ENCODE measurements at places on chromosomes 7 and 10.

DNA sequence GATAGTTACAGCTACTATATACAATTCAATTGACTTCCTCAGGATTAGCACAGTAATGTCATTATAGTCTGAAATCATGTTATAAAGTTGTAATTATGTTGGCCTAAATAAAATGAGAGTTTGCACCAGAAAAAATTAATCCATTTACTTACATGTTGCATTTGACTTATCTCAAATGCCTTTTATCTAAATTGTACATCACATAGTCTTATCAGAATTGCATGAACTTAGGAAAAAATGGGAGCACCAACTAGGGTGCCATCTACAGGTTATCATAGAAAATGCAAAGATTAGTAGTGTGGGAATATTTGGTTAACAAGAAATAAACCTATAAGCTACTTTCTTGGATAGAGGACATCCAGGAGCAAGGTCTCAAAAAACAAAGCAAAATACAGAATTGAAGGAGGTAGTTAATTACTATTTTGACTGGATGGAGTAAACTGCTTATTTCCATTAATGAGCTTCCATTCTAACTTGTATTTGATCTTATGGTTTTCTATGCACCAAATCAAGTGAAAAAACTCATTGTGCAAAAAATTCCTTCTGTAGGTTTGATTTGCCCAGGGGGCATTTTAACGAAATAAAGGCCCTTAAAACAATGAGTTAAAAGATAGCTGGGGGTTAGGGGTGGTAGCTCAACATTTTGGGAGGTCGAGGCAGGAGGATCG is 60.0 kb upstream of the ORC5 start:
- no peak for DNase-seq

DNA sequence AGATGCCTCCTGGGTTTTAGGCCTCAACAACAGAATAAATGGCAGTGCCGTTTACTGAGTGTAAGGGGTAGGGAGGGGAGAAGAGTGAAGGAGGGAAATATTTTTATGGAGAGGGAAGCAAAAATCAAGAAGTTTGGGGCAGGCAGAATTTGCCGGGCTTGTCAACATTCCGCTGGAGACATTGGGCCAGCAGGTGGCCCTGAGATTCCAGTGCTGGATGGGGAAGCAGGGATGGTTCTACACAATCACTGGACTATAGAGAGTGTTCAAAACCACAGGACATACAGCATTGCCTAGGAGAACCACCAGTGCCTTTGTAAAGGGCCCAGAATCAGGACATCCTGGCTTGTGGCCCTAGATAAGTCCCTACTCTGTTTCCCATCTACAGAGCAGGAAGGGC is 598.6 kb upstream of the MGMT start:
- no peak for DNase-seq

DNA sequence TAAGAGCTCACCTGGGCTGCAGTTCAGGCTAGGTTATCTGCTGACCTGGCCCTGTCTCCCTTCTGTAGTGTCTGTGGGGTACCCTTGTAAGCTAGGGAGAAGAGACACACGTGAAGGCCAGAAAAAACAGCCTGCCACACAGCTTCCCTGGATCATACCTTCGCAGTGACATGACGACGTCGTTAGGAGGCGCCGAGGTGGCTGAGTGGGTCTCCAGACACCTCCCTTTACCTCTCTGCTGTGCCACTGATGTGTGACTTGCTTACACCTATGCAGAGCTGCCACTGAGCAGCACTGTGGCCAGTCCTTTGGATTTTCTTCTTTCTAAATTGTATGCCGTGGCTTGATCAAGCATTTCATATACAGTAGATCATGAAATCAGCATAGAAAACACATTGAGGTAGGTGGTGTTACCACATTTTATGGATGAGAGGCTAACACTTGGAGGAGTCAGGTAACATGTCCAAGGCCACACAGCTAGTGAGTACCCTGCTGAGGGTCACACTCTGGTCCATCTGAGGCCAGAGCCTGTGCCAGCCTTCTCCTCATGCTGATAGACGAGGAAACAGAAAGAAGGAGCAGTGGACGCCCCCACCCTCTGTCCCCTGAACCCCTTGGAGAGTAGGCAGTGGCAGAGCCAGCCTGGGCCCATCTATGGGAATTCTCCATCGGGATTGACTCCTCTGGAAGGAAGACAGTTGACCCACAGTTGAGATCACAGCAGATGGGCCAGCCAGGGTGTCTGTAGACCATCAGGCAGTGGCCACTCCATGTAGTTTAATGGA is 23.1 kb downstream of the HTRA1 start:
- no peak for DNase-seq

- no peak for DNase-seq
Measured at GRCh38 chr7:149736478-149737360, 36.7 kb downstream of the ZNF467 start.

DNA sequence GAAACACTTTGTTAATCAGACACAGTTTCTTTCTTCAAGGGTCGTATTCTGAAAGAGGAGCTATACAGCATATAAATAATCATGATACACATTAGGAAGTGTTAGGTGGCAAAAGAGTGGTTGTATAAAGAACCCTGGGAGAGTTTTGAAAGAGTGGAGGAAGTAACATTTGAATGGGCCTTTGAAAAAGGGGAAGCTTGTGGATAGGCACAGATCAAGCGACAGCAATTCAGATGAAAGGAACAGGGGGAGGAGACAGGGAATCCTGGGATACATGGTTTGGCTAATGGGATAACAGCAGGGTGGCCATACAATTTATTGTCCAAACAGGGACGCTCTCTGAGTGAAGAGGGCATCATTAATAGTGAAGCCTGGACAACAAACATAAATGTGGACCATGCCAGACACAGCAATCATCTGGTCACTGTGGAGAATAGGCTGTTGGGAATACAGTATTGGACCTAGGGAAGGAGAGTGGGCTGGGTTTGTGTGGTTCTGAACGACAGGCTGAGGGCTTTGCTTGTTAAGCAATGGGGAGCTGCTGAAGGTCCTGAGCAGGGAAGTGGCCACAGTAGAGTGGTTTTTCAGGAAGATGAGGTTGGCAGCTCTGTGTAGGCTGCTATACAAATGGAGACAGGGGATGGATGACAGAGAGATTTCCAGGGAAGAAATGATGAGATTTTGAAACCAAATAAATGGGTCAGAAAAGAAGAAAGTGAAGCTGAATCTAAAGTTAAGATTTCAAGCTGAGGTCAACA is 75.9 kb downstream of the ICA1 start:
- DNase-seq, result no peak

GRCh38 chr10:7872041-7872442 is 53.7 kb downstream of the TAF3 start:
- DNase-seq, result no peak

DNA sequence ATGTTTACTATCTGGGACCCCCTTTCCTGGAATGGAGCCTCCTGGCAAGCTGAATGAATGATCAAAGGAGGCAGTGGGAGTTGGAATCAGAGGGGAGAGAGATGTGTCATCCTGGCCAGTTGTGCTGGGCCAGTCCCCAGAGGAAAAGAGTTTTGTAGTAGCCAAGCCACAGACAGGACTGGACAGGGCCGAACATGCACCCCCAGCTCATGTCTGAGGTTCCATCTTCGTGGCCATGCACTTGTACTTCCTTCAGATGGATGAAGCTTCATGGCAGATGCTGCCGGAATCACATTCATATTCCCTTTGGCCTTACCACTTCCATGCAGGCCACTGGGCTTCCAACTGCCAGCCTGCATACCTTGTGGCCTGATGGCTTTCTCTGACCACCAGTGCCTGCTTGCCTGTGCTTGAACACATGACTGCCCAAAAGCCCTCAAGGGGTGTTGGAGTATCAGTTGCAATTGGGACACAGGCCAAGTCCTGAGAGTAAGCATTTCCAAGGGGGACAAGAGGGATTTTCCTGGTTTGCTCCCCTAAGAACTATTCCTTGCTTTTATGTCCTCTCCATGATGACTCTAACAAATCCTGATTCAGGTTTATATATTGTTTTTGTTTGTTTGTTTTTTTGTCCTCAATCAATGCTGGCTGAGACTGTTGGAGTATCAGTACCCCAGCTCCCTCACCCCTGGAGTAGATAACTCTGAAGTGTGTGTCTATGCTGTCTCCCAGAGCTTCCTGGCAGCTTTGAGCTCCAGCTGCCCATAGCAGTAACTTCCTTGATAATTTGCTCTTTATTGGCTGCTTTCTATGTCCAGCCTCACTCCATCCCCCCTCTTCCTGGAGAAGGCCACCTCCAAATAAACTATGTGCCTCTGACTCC is 63.6 kb downstream of the TMEM130 start:
- DNase-seq, result no peak

DNA sequence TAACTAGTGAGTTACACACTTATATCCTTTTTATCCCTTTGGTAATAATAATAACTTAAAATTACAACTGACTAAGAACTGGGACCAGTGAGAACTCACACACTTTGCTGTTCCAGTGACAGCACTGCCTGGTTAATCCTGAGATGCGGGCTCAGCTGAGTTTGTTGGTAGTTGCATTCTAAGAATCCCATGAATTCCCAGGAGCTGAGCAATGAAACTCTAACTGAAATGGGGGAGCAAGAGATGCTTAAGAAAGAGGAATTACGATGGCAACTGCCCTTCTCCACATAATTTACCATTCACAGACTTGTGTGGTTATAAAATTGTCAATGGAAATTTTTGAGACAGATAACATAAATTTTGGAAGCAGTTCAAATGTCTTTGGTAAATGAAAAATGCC is 659.4 kb downstream of the MAGI2 start:
- no peak for DNase-seq

DNA sequence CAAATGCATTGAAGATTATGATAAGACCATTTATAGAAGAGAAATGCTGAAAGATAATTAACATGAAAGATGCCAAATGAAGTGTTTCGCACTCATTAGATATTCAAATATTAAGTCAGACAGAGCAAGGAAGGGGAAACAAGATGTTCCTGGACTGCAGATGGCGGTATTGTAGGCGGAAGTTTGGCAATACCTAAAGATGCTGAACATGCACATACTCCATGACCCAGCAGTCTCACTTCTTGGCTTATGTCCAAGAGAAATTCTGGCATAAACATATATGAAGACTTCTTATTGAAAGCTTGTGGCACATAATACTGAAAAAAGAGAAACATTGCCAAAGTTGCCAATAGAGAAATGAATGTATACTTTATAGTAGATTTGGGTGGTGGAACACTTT is 325.4 kb upstream of the SEMA3C start:
- DNase-seq, result no peak

GRCh38 chr7:33981226-33981625 is 75.9 kb downstream of the BMPER start:
- no peak for DNase-seq

DNA sequence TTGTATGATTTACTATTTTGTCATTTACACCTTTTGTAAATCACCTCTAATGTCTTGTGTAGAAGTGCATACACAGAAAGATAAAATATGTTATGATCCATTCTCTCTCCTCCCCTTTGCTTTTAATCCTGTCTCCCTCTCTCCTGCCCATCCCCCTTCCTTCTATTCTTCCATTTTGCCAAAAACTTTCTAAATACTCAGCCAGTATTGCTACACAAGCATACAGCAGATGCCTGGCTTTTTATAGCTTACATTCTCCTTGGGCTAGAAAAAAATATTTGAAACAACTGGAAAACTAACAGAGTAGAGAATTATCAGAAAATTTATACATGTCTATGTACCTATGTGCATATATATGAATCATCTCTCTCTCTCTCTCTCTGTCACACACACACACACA is 308.7 kb upstream of the BMPER start:
- no peak for DNase-seq

GRCh38 chr10:63518690-63519288 is 2.4 kb upstream of the REEP3 start:
- DNase-seq, result no peak

DNA sequence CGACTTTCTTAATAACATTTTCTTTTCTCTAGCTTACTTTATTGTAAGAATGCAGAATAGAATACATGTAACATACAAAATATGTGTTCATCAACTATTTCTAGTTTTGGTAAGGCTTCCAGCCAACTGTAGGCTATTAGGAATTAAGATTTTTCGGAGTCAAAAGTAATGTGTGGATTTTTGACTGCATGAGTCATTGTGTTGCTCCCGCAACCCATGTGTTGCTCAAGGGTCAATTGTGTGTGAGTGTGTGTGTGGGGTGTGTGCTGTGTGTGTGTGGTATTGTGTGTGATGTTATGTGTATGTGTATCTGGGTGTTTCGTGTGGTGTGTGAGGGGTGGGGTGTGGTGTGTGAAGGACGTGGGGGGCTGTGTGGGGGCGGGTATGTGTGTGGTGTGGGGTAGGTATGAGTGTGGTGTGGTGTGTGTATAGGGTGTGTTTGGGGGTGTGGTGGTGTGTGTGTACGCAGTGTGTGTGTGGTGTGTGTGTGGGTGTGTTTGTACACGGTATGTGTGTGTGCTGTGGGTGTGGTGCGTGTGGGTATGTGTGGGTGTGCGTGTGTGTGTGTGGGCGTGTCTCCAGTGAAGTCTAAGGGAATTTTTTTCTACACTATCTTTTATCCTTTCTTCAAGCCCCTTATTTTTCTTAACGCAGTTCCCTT is 60.5 kb downstream of the RSU1 start:
- DNase-seq, result no peak

DNA sequence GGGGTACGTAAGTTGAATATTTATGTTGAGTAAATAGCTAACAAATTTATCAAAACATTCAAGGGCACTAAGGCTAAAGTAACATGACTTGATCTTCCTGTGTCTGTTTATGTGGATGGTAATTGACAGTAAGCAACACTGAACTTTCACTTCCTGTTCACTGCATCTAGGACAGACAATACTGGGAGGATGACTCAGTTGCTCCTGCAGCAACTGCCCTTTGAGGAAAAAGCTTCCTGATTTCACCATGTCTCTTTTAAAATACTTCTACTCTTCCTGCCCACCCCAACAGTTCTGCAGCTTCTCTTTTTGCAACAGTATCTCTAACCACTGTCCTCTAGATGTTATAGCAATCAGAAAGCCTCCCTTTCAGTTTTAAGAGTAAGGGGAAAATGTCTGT is 76.6 kb upstream of the HGF start:
- DNase-seq, result no peak

DNA sequence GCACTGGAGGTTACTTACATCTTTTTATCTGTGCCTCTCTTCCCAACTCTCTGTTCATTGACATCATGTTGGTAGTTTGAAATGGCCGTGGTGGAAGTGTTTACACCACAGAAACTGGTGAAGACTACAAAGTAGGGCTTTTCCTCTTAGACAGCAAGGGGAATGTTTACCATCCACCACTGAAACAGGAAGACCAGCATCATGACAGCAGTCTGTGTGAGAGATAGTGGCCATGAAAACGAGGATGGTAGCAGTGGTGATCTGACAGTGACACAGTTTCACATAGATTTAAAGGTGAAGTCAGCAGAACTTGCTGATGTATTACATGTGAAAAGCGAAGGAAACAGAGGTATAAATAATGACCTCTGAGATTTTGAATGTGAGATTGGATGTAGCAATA is 115.7 kb downstream of the CCDC71L start:
- DNase-seq, result no peak

- no peak for DNase-seq
Measured at GRCh38 chr7:141189231-141189630, 115.4 kb downstream of the TMEM178B start.

All from stimulated activated CD8-positive, alpha-beta memory T cell treated with anti-CD3 and anti-CD28 coated beads, Interleukin-4, amount 100 ng/mL, for 48 hours (primary cell).